ENCODE measurements at places on chromosomes 5 and 9.

DNA sequence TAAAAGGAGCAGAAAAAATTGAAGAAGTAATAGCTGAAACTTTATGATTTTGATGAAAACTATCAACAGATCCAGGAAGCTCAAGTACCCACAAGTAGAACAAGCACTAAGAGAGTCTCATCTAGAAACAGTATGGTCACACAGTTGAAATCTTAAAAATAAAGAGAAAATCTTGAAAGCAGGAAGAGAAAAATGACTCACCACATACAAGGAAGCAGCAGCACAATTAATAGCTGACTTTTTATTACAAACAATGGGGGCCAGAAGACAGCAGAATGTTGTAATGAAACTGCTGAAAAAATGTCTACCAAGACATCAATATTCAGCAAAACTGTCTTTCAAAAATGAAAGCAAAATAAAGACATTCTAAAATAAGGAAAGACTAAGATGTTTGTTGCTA, 1108.3 kb upstream of the DMAC1 start:
- no peak for DNase-seq

- DNase-seq, result no peak
These were observed 93.1 kb upstream of the TBCA start for GRCh38 chr5:77869116-77869798.

DNA sequence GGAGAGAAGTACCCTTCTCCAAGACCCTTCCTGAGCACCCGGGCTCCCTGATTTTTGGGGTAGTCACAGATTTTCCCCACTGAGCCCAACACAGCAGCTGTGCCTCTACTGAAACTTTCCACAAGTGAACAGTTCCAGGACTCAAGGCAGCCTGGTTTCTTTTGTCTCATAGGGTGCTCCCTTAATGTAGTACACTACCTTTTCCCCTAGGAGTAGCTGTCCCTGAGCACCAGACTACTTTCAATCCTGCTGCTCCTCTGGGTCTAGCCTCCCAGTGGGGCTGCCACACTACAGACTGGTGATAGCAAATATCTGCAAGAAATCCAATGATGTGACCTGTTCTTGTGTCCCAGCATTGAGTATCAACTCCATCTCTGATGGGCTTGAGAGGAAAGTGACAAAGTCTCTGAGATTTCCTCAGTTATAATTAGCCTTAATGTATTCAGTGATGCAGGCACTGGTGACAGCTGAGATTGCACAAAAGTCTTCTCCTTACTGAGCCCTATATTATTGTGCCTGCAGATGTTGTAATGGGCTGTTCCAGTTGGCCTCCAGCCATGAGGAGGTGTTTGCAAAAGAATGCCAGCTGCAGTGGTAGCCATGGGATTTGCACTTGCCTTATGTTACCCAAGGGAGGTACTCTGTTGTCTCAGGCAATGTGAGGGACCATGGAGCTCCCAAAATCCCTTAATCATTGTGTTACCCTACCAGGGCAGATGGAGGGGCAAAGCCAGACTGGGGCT, 1802.5 kb downstream of the EFNA5 start:
- DNase-seq, result no peak

GRCh38 chr5:56459394-56460194, 226.5 kb upstream of the ANKRD55 start:
- no peak for DNase-seq

GRCh38 chr9:36530224-36530623, 42.5 kb upstream of the MELK start:
- DNase-seq, result no peak

DNA sequence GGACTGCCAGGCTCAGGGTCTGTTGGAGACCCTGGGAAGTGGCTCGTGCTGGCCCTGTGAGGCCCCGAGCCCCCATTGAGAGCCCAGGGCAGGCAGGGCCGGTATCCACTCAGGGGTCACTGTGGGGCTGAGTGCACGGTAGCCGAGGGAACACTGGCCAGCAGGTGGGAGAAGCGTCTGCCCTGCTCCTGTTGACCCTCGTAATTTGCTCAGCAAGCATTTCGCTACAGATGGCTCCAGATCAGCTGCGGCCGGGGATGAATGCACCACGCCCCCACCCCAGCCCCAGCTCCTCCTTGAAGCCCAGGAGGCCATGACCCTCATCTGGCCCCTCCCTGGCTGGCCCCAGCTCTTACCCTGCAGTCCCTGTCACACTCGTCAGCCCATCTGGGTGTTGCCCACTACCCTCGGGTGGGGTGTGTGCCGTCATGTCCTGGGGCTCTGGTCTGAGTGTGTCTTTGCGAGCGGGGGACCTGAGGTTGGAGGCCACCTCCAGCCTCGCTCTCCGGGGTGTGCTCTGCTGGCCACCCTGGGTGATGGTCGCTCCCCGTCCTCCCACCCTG, 6.1 kb upstream of the NRARP start:
- no peak for DNase-seq

GRCh38 chr5:180631549-180632383, 17.6 kb downstream of the FLT4 start:
- DNase-seq, result no peak

DNA sequence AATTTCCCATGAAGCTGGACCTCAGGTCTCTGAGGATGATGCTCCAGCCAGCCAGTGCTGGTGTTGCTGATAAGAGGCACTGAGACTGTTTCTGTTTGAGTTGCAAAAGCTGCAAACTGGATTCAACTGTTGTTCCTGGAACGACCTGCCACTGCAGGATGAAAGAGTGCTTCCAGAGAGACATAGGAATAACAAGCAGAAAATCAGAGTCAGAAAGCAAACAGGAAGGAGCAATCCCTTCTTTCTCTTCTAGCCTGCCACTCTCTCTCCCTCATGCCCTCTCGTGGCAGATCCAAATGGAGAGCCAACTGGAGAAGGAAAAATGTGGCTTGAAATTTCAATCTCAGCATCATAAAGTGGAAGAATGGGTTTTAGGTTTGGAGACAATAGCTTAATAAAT, 110.4 kb downstream of the STARD4 start:
- no peak for DNase-seq

DNA sequence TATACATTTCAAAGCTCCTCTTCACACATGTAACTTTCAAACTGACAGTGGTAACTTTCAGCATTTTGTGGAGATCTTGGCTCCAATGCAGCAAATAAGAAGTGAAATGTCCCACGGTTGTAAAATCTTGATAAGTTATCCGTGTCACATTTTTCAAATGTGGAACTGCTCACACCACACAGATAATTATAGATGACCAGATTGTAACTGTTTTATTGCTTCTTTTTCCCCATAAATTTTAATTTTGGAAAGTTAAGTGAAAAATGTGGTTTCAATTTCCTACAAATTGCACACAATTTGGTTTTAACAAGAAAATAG, 347.1 kb downstream of the EBF1 start:
- no peak for DNase-seq

All from neuronal stem cell (in vitro differentiated cells).